ENCODE measurements at places on chromosomes 1 and 21. TPM values are rescaled to one million over a fixed set of nuclear protein-coding genes. Genes with fewer than 3 reads are reported as not detected.

TIPRL gene
- total RNA-seq, result 50.9 TPM

OR2L8 gene
- total RNA-seq, result not detected

CFHR2 gene
- not detected for total RNA-seq

S1PR1 gene
- 72.6 TPM for total RNA-seq

CLDN19 gene
- total RNA-seq, result not detected

DNA sequence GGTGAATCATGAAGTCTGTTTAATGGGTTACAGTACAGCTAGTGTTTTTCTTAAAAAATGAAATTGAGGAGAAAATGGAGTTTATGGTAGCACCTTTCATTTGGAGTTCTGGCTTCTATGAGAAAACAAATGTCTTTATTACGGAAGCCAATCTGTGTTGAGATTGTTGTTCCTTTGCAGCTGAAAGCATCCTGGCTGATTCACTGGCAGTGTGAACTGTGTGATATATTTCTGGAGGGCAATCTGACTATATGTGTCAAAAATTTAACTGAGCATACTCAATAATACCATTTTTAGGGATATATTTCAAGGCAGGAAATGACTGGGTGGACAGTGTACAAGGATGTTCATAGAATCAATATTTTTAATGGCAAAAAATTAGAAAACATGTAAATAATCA is 46.6 kb upstream of the LYST start:
- H3K4me3 ChIP-seq, result no peak overlapping the region
- no peak for DNase-seq
- H3K27me3 ChIP-seq, result no peaks in the 10 kb centered on the region
- peaks cover 29% of the 10 kb centered on the region for H3K4me1 ChIP-seq

- H3K27me3 ChIP-seq, result peaks cover 3% of the 10 kb centered on the region
- DNase-seq, result no peak
- no peaks in the 10 kb centered on the region for H3K4me1 ChIP-seq
- no peak overlapping the region for H3K4me3 ChIP-seq
- no peaks in the 10 kb centered on the region for H3K36me3 ChIP-seq
Measured at GRCh38 chr1:98422816-98423215, 238.7 kb upstream of the SNX7 start.

DNA sequence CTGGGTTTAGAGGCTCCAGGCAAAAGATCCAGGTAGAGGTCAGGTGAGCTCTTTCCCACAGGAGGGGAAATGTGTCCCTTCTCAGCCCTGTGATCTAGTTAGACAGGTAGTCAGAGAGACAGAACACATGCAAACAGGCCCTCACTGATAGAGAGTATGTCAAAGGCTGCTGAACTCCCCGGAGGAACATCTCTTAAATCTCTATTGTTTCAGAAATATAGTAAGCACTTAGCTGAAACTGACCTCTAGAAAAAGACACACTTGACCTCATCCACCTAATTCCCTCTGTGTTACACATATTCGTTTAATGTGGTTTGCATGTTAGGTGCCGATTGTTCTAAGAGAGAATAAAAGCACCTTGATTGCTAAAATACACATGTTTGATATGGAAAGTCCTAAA is 23.3 kb downstream of the SUSD4 start:
- no peak overlapping the region for H3K27ac ChIP-seq
- no peak overlapping the region for H3K4me3 ChIP-seq
- no peak for DNase-seq
- H3K36me3 ChIP-seq, result no peaks in the 10 kb centered on the region
- H3K4me1 ChIP-seq, result no peaks in the 10 kb centered on the region
- no peaks in the 10 kb centered on the region for H3K27me3 ChIP-seq

DNA sequence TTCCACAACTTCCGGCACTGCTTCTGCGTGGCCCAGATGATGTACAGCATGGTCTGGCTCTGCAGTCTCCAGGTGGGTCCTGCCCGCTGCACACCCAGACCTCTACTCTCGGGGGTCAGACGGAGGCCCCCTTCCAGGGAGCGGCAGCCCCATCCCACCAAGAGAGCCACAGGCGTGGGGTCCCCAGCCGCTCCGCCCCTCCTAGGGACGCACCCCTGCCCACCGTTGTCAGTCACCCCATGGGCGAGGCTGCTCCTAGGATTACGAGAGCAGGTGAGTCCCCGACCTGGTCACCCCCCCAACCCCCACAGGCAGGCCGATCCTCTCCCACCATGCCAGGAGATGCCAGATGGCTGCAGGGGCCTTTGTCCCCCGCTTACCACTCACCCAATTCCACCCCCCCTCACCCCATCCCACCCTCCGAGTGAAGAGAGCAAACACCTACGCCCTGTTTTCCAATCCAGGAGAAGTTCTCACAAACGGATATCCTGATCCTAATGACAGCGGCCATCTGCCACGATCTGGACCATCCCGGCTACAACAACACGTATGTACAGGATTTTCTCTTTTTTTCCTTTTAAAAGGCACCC is 107.0 kb downstream of the PDE9A start:
- no peaks in the 10 kb centered on the region for H3K27me3 ChIP-seq
- H3K36me3 ChIP-seq, result no peaks in the 10 kb centered on the region
- no peaks in the 10 kb centered on the region for H3K4me1 ChIP-seq
- H3K27ac ChIP-seq, result no peak overlapping the region
- DNase-seq, result no peak

DNA sequence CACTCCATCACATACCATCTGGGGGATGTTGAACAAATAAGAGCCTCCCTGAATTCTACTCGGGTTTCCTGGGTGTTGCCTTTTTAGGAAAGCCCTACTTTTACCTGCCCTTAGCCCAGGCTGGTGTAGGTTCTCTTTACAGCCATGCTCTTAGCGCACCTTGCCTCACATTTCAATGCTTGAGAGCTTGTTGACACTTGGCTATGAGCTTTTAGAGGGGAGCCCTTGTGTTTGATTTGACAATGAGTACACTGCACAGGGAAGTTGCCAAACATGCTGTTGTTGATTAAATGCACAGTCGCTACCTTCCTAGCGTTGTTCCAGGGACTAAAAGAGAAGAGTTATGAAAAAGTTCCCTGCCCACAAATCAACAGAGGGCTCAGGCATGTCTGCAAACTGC is 103.8 kb downstream of the TRABD2B start:
- no peak overlapping the region for H3K4me3 ChIP-seq
- no peaks in the 10 kb centered on the region for H3K36me3 ChIP-seq
- no peak overlapping the region for H3K27ac ChIP-seq

- peaks cover 3% of the 10 kb centered on the region for H3K36me3 ChIP-seq
- peaks cover 14% of the 10 kb centered on the region for H3K4me1 ChIP-seq
- no peak within 1 kb of the TSS for H3K27ac ChIP-seq
- DNase-seq, result no peak
- peaks cover 16% of the 10 kb centered on the region for H3K27me3 ChIP-seq
Measured at GRCh38 chr1:43269627-43270375, at the start of gene TMEM125. Gene TMEM125, plus strand, starts transcription at chr1:43269983. Its CDS starts 2,740 bp downstream, at chr1:43272723.

DNA sequence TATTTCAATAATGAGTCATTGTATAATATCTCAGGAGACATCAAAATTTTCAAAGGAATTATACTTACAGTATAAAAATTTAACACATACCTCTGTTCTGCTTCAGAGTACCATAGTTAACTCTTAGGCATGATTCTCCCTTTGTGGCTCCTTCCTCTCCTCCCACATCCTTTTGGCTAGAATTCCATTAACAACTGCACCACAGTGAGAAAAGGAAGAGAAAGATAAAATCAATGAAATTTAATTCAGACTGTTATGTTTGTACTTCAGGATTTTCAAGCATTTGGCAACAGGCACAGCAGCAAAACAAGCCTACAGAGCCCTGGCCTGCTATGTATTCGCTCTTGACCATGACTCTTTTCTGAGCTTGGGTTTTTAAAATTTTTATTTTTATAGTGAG is 57.2 kb upstream of the SGIP1 start:
- H3K4me3 ChIP-seq, result no peak overlapping the region
- H3K4me1 ChIP-seq, result no peaks in the 10 kb centered on the region
- no peaks in the 10 kb centered on the region for H3K36me3 ChIP-seq
- peaks cover 5% of the 10 kb centered on the region for H3K27me3 ChIP-seq

DNA sequence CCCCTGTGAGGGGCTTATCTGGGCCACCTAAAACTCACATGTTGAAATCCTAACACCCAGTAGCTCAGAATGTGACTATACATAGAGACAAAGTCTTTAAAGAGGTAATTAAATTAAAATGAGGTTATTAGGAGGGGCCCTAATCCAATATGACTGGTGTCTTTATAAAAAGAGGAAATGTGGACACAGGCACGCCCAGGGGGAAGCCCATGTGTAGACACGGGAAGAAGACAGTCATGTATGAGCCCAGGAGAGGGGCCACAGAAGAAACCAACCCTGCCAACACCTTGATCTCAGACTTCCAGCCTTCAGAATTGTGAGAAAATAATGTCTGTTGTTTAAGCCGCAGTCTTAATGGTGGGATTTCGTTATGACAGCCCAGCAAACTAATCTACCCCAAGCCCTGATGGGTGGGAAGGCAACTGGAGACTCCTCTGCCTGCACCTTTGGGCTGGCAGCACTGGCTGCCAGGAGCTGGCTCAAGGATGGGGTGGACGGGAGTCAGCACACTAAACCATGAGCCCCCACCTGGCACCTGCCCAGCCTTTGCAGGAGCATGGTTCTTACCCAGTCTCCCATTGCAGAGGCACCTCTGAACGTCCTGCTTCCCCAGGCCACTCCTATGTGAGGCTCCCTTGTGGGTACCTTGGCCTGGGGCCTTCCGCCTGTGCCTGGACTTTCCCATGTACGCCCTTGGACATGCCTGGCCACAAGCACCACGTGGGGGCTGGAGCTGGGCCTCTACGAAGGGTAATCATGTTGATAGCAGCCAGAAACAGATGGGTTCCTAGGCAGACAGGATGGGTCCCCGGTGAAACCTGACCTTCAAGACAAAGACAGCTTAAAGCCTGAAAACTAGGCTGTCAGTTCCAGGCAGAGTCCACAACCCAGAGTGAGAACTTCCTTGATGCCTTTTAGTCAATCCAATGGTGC is 57.1 kb upstream of the DMRTB1 start:
- no peak overlapping the region for H3K4me3 ChIP-seq
- H3K4me1 ChIP-seq, result no peaks in the 10 kb centered on the region
- DNase-seq, result no peak
- H3K36me3 ChIP-seq, result no peaks in the 10 kb centered on the region

DNA sequence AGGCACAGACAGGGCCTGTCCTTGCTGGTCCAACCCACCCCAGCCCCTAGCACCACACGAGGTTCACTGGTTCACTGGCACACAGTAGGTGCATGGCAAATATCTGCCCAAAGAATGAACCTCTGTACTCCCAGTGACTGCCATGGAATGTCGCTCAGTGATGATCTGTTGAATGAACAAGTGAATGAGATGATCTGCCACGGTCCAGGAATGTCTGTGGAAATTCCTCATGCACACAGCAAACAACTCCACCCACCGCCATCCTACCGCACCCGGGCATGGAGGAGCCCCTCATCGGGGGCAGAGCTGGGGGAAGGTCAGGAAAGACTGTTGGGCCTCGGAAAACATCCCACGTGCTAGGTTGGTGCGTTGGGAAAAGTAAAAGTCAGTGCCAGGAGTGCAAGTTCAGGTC is 1.7 kb downstream of the HSPG2 start:
- no peak overlapping the region for H3K27ac ChIP-seq
- no peak for DNase-seq
- peaks cover 11% of the 10 kb centered on the region for H3K4me1 ChIP-seq
- peak overlapping the region; percentile 70 for H3K4me3 ChIP-seq
- H3K36me3 ChIP-seq, result no peaks in the 10 kb centered on the region

DNA sequence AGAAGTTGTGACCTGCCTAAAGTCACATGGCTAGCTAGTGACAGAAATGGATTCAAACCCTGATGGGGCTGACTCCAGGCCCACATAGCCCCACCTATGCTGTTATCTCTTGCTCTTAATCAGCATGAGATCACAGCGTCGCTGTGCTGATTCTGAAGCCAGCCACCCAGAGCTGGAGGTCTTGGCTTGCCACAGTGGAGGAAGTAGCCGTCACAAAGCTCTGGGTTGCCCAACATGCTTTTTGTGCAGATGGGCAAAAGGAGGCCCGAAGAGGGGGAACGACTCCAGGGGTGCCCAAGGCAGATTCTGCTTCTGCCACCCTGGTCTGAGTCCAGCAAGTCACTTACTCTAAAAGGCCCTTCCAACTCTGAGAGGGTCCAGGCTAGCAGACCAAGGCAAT is 14.7 kb upstream of the MFSD2A start:
- no peak for DNase-seq
- no peaks in the 10 kb centered on the region for H3K36me3 ChIP-seq
- no peaks in the 10 kb centered on the region for H3K4me1 ChIP-seq

DNA sequence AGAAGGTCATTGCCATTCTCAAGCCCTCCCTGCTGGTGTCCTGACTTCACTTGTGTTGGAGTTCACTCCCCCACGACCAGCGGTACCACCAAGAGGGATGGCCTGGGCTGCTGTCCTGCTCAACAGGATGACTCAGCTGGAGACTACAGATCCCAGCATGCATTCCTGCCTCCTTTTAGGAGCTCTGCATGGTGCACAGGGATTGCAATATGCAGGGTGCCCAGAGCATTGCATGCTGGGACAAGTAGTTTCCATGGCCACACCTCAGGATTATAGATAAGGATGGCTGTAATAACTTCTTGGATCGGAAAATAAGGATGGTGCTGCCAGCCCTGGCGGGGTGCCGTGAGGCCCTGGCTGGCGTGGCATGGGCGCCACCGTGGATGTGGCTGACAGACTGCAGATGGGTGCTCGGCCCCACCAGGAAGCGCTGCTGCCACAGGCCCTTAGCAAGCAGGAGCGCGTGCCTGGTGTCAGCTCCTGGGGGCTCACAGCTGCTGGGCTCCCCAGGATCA is 150.0 kb downstream of the CASZ1 start:
- H3K4me1 ChIP-seq, result no peaks in the 10 kb centered on the region
- no peaks in the 10 kb centered on the region for H3K27me3 ChIP-seq
- H3K27ac ChIP-seq, result no peak overlapping the region

GRCh38 chr1:157595356-157595755 is 2.5 kb downstream of the FCRL4 start:
- no peak overlapping the region for H3K4me3 ChIP-seq
- no peak overlapping the region for H3K27ac ChIP-seq
- peaks cover 2% of the 10 kb centered on the region for H3K36me3 ChIP-seq
- no peak for DNase-seq
- H3K4me1 ChIP-seq, result peaks cover 15% of the 10 kb centered on the region

- H3K36me3 ChIP-seq, result peaks cover 15% of the 10 kb centered on the region
- no peak for DNase-seq
- peak overlapping the region; percentile 71 for H3K27ac ChIP-seq
- H3K27me3 ChIP-seq, result peaks cover 4% of the 10 kb centered on the region
- H3K4me3 ChIP-seq, result peak overlapping the region; percentile 16
Measured at GRCh38 chr1:172343240-172344160, 77.0 kb upstream of the C1orf105 start.

- H3K4me3 ChIP-seq, result no peak overlapping the region
- no peaks in the 10 kb centered on the region for H3K36me3 ChIP-seq
- H3K27me3 ChIP-seq, result peaks cover 8% of the 10 kb centered on the region
- no peaks in the 10 kb centered on the region for H3K4me1 ChIP-seq
- H3K27ac ChIP-seq, result no peak overlapping the region
- DNase-seq, result no peak
Measured at GRCh38 chr1:215059947-215060346, 22.6 kb upstream of the KCNK2 start.
